ENCODE measurements at places on chromosomes 12 and 14.

GRCh38 chr12:76883811-76884210, 5.0 kb upstream of the CSRP2 start:
- DNase-seq, result no peak

DNA sequence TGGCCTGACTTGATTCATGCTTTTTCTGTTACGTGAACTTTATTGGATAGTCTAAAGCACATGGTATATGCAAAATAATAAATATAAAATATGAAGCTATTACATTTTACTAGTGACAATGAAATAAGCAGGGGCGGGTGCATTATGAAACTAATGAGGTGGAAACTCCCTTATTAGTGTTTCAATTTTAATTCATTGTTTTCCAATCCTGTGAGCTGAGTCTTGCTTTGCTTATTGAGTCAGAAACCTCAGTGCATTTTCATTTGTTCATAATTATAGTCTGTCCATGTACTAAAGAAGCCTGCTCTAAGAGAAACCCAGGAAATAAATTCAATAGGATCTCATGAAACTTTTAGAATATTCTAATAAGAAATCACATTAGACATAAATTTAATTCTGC, 78.5 kb downstream of the CNTN1 start:
- no peak for DNase-seq

GRCh38 chr14:67357969-67358354, 1.6 kb downstream of the ATP6V1D start:
- no peak for DNase-seq

DNA sequence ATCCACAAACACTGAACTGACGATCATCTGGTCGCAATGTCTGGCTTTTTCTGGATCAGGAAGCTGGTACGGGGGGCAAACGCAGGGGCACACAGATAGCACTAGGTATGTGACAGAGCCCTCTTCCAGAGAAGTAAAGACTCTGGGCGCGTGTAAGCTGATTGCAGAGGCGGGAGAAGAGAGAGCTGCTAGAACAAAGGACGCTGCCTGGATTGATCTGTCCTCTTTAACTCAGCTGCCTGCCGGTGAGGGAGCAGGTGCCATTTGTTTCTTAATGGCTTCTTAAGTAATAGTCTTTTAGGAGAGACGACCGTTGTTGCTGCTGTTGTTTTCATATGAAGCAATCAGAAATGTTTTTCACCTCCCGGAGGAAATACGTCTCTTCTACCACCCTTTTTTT, 77.3 kb downstream of the GLT1D1 start:
- DNase-seq, result no peak

DNA sequence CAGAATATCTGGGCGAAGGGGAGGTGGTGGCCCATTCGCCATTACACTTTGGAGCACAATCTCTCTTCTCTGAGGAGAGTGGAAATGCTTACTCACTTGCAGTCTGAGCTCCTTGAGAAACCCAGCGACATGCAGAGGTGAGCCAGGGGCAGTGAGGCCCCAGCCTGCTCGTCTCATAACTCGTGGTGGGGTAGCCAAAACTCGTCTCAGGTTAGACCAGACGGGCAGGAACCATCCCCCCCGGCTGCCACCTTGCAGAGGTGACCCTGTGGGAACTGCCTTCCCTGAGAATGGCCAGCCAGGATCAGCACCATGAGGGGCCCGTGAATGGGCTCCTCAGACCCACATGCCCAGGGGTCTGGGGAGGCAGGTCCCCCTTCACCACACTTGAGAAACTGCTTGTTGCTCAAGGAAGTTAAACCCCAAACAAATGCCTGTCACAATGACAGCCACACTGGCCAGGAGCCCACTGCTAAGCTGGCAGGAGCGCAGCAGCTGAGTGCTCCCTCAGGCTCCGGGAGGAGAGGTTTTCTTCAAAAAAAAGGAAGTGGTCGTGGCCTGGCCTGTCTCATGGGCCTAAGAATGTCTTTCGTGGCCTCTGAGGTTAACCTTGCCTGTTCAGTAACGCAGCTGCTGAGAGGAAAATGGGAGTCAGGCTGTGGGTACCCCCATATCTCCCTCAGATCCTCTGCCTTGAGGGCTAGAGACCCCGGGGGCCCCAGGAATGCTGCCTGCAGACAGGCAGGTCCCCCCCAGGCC, 9.2 kb upstream of the ALDH2 start:
- DNase-seq, result no peak

DNA sequence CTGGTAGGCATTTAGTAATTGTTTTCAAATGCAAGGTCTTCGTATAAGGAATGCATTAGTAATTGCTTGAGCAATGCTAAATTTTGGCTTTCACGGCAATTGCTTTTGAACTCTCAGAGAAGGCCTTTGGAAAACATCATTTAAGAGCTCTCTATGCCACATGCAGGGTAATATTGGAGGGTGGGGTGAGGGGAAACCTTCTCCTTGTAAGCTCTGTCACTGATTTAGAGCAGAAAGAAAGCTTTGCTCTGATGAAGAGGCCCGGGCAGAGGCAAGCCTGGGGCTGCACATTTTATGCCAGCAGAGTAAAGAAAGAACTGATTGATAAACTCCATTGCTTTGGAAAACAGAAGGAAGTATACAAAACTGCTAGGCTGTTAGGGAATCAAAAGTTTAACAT, 70.9 kb downstream of the TRIM9 start:
- no peak for DNase-seq

DNA sequence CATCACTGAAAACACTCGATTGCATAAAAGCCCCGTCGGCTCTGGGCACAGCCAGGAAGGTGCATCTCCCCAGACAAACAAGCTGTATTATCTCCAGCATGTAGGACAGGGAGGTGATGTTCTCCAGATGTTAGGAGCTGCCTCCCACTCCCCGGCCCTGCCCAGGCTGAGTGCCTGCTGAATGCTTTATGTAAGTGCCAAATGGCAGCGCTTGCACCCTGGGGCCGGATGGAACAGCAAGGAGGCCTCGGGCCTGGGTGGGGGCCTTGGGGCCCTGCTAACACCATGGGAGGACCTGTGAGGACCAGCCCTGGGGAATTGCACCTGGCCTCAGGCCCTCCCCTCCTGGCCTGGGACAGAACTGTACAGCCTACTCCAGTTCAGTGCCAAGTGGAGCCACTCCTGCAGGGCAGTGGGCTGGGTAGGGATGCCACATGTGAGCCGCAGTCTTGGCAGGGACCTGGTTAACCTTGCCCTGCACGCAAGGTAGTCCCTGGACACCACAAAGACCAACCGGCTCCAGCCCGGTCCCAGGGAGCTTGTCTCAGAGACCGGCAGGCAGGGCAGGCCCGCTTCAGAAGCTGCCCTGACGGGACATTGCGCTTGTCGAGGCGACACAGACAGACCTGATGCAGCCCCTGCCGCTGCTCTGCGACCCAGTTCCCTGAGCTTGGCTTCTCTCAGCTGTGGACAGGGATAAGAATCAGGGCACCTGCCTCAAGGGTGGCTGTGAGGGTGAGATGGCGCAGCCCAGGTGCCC, 35.3 kb upstream of the PPP1R13B start:
- no peak for DNase-seq

- DNase-seq, result no peak
Measured at GRCh38 chr12:122385171-122386016, 37.1 kb downstream of the CLIP1 start.

- no peak for DNase-seq
Measured at GRCh38 chr14:68650404-68650994, 142.4 kb downstream of the ZFP36L1 start.

- DNase-seq, result no peak
Measured at GRCh38 chr14:29454026-29454693, 473.5 kb downstream of the PRKD1 start.

GRCh38 chr12:27309293-27309994, 23.2 kb upstream of the BMAL2 start:
- no peak for DNase-seq

- no peak for DNase-seq
Measured at GRCh38 chr12:112496496-112496895, 77.7 kb downstream of the PTPN11 start.

DNA sequence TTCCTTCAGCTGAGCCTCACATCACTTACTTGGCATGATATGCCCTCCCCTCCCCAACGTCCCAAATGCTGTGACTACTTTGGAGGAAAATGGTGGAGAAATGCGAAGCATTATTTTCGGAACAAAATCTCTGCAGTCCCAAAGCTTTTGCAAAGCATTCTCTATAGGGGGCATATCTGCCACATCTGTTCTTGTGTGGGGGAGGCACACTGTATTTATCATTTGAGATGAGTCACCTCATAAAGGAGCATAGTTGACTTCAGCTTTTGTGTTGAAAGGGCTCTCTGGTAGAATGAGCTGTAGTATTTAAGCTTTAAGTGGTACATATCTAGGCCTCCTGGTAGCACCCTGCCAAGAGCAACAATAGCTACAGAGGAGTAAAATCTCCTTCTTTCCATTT, 447.5 kb downstream of the ADAMTS20 start:
- DNase-seq, result no peak

GRCh38 chr12:69662764-69663163, 36.3 kb downstream of the BEST3 start:
- DNase-seq, result no peak

- DNase-seq, result peak; percentile 29
Measured at GRCh38 chr12:67651132-67651695, 2.7 kb downstream of the DYRK2 start.

GRCh38 chr14:32667287-32667686, 271.4 kb upstream of the NPAS3 start:
- DNase-seq, result no peak

DNA sequence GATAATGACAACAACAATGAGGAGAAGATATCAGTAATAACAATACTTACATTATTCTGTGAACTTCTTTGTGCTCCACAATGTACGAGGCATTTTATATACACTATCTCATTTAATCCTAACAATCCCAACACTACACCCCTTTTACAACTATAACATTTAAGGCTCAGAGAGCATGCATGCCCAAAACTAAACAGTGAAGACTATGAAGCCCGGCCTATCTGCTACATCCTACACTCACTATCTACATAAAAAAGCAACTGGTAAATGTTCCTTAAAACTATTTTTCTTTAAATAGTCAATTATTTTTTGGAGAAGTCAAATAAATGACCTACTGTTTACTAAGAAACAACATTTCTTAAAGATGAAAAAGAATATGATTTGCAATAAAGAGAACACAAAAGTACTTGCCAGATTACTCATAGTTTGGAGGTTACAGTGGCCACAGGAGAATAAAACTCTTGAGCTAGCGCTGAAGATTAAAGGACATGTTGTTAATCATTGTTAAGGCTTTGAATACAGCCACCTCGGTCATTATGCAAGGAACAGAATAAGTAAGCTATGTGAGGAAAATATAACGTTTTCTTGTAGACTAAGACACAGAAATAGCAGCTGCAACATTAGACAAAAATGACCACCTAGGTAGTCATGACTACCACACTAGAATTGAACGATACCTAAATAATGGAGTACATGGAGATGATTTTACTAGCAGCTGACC, 56.7 kb downstream of the EPS8 start:
- no peak for DNase-seq

GRCh38 chr12:55515696-55516095, 23.5 kb downstream of the OR6C68 start:
- DNase-seq, result no peak

GRCh38 chr14:98840511-98840910, 431.5 kb downstream of the BCL11B start:
- DNase-seq, result no peak

- no peak for DNase-seq
Measured at GRCh38 chr14:80653956-80654355, 287.6 kb downstream of the CEP128 start.

GRCh38 chr12:98653866-98654493, 8.9 kb downstream of the APAF1 start:
- no peak for DNase-seq

GRCh38 chr14:59863806-59864525, 6.6 kb downstream of the RTN1 start:
- DNase-seq, result no peak

DNA sequence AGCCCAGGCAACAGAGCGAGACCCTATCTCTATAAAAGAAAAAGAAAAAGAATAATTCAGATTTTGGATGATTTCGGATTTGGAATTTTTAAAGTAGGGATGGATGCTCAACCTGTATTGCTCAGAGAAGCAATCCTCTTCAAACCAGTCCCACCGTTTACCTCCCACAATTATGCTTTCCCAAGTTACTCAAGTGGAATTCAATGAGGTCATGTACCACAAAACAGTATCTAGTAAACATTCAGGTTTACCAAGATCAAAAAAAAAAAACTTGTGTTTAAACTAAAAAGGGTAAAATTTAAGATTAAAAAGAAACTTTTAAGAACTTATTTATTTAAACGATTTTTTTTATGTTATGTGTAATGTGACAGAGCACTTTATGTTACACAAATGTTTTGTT, 2.5 kb downstream of the KDM5A start:
- DNase-seq, result no peak

- no peak for DNase-seq
Measured at GRCh38 chr12:13367973-13368372, 171.4 kb downstream of the EMP1 start.

GRCh38 chr12:111443086-111443485, 37.4 kb downstream of the SH2B3 start:
- no peak for DNase-seq

DNA sequence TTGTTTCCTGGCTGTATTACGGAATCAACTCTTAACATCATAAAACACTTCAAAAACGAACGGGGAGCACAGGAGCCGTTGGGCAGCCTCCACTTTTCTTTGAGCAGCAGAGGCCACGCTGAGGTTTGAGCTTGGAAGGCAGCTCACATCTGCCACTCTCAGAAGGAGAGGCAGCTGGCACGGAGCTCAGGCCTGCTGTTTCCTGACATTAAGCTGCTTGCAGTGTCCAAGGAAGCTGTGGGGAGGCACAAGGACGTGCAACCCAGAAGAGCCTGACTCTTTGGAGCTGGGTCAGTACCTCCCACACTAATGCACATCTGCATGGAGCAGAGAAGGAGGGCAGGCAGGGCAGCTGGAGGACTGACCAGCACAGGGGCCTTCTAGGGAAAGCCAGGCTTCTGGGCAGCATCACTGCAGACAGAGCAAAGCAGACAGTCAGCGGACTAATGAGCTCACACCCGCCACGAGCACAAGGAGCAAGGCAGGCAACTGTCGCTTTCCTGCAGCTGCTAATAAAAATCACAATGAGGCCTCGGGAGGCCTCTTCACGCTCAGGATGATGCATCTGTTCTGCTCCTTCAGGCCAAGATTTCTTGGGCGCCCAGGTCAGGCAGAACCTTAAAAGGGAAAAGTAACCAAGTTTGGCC, 211.1 kb downstream of the GLT1D1 start:
- no peak for DNase-seq

- no peak for DNase-seq
Measured at GRCh38 chr14:73818821-73819220, 32.8 kb upstream of the PTGR2 start.

DNA sequence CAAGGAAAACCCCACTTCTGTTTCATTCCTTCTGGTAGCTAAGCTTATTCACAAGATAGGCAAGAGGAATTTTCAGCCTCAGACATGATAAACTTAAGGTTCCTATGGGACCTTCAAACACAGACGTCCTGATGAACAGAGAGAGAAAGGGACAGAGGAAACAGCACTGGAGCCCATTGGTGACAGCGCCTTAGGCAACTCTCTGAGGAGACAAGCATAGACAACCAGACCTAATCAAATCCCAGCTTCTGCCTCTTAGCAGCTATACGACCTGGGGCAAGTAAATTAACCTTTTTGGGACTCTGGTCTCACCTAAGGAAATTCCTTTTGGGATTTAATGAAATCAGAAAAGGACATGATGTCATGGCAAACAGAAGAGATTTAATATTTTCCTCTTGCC, 33.3 kb downstream of the TMCC3 start:
- DNase-seq, result no peak
